ENCODE measurements at places on chromosomes 3 and 15. TPM values are rescaled to one million over a fixed set of nuclear protein-coding genes. Genes with fewer than 3 reads are reported as not detected.
A peak's percentile ranks its signal among the peaks of the same experiment; 100 is the strongest.

GRCh38 chr3:32960404-32961170 is 9.1 kb downstream of the CCR4 start:
- DNase-seq, result no peak

DNA sequence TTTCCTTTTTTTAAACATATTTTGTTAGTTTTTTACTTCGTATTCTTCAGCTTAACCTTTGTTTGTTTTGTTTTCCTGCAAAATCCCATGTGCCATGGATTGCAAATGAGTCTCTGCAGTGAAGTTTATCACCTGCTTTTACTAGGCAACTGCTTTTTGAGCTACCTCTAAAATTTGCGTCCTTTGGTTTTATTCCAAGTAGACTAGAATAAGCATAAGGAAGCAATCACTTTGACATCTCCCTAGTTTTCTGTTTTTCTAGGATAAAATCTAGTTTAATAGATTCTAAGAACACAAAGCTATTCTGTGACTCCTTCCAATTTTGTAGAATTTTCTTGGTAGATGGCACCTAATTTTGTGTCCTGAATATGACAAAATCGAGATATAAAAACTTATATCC is 1059.2 kb downstream of the OTOL1 start:
- DNase-seq, result no peak

DNA sequence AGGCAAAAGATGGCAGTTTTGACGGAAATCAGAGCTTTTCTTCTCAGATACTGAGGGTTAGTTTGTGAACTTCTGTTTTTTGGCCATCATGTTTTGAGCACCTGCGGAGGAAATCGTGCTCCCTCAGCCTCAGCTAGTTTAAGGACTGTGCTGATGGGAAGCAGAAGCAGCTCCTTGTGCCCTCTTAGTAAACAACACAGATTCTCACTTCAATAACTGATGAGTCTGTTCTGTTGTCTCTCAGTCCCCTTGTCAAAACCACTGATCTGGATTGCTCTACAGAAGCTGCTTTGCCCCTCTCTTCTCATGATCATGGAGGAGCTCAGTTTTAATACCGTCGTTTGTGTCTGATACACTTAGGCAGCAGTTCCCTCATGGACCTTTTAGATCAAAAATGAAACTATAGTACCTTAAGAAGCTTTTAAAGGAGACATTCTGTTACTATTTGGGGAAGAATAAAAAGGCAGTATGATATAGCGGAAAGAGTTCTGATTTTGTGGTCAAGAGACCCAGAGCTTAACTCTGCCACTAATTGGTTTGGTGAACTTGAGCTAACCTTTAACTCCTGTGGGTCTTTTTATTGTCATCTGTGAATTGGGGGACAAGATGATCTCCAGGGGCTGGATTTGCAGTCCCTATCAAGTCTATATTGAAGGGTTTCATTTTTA is 152.6 kb downstream of the BBX start:
- no peak for DNase-seq

DNA sequence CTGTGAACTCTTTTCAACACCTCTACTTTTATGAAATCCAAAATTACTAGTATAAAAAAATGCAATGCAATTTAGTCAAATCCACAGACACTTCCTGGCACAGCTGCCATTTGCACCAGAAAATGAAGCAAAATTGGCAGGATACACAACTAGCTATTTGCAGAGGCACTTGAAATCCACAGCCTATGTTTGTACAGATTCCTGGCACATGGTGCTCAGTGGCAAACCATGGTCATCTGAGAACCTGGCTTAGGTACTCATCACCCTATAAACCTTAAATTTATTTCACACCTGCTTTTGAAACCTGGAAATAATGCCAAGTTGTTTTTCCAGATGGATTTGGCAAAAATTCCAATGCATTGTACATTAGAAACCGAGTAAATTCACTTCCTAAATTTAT is 20.2 kb upstream of the PPM1L start:
- peak; percentile 24 for DNase-seq

DNA sequence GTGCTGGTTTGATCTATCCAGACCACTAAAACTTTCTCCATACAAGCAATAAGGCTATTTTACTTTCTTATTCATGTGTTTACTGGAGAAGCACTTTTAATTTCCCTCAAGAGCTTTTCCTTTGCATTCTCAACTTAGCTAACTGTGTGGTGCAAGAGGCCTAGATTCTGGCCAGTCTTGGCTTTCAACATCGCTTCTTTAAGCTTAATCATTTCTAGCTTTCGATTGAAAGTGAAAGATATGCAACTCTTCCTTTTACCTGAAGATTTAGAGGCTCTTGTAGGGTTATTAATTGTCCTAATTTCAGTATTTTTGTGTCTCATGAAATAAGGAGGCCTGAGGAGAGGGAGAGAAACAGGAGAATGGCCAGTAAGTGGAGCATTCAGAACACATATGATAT is 234.8 kb upstream of the GADL1 start:
- DNase-seq, result no peak

DNA sequence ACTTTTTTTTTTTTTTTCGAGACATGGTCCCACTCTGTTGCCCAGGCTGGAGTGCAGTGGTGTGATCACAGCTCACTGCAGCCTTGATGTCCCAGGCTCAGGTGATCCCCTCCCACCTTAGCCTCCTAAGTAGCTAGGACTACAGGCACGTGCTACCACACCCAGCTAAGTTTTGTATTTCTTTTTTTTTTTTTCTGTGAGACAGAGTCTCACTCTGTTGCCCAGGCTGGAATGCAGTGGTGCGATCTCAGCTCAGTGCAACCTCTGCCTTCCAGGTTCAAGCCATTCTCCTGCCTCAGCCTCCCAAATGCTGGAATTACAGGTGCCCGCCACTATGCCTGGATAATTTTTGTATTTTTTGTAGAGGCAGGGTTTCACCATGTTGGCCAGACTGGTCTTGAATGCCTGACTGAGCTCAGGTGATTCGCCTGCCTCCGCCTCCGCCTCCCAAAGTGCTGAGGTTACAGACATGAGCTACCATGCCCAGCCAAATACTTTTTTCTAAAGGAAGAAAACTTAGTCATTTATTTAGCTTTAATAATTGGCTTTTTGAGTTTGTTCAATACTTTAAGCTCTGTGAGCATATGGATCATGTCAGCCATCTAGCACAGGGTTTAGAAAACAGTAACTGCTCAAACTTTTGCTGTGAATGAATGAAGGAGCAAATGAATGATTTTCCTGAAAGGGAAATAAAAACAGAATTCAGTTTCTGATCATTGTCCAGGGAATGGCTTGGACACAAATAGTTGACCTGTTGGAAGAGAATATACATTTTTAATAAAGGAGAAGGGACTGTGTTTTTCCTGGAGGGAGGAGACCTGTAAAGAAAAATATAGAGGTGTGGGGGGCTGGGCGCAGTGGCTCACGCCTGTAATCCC is 26.0 kb downstream of the UBE2E1 start:
- DNase-seq, result no peak

Gene RGMA
- 2.6 TPM for total RNA-seq

Gene CPNE4
- not detected for total RNA-seq

Gene MYZAP
- 0.06 TPM for total RNA-seq

Gene TRPM1
- 3.2 TPM for total RNA-seq

Gene LRRC34
- not detected for total RNA-seq

Gene RTP4
- not detected for total RNA-seq

DNA sequence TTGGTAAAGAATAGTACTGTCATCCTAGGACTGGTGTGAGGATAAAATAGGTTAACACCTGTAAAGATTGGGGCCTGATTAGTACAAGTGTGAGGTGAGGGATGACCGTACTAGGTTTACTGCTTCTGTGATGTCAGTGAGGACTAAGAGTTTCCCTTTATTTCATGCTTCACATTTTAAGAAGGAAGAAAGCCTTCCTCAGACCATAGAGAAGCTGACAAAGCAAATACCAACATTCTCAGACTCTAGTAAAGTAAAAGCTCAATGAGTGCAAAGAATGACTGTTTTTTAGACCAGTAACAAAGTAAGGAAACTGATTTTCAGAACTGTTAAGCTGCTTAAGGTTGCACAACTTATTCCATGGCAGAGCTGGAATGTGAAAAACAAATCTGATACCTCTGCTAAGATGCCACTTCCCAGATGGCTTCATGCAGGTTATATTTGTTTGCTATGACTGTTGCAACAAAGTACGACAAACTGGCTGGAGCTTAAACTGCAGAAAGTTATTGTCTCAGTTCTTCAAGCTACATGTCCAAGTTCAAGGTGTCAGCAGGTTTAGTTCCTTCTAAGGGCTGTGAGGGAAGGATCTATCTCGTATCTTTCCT is 354.9 kb downstream of the RSL24D1 start:
- DNase-seq, result no peak

GRCh38 chr3:134677987-134678308 is 27.1 kb upstream of the KY start:
- peak; percentile 35 for DNase-seq

DNA sequence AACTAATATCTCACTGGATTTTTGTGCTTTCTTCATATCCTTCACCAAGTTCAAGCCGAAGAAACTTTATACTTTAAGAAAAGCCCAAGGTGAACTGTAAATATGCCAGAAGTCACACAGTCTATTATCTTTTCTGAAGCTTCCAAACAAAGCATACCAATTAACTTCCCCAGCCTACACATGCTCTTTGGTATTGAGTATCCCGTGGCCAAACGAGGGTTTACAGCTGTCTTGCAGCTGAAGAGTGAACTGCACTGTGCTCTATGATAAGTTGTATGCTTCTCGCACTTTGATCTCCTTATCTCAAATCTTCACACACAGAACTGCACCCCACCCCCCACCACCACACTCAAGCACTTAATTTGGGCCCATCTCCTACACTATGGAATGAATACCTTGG is 215.6 kb upstream of the VEPH1 start:
- no peak for DNase-seq

Gene APOD
- total RNA-seq, result 2.9 TPM

DNA sequence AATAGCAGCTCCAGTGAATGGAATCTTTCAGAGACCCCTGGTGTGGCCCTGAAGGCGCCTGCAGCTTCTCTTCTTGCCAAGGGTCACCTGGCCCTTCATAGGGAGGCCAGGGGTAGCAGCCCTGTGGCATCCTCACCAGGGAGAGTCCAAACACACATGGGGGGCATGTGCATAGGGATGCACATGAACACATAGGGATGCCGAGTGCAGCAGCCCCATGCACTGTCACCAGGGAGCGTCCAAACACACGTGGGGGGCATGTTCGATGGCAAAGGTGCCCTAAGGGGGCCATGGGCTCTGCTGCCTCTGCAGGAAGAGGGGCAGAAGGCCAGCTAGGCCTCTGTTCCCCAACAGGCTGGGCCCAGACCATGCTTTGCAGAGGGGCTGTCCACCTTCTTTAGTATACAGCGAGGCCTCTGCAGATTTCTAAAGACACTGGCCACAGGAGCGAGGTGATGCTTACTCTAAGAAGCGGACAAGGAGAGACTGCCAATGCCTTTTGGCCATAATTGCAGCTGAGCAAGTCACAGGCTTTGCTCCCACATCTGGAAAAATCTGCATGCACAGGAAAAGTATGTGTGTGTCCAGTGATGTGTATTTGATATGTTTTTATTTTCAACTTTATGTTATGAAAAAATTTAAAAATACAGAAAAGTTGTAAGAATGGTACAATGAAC is 21.0 kb downstream of the ANAPC13 start:
- DNase-seq, result no peak

DNA sequence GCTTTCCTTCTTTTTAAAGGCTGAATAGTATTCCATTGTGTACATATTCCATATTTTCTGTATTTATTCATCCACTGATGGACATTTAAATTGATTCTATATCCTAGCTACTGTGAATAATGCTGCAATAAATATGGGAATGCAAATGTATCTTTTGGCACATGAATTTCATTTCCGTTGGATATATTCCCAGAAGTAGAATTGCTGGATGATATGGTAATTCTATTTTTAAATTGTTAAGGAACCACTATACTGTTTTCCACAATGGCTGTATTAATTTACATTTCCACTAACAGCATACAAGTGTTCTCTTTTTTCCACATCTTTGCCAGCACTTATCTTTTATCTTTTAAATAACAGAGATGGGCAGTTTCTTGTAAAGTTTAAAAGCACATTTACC is 302.7 kb downstream of the CTNNB1 start:
- DNase-seq, result no peak

Gene SI
- total RNA-seq, result not detected

Gene OXTR
- 1.1 TPM for total RNA-seq

DNA sequence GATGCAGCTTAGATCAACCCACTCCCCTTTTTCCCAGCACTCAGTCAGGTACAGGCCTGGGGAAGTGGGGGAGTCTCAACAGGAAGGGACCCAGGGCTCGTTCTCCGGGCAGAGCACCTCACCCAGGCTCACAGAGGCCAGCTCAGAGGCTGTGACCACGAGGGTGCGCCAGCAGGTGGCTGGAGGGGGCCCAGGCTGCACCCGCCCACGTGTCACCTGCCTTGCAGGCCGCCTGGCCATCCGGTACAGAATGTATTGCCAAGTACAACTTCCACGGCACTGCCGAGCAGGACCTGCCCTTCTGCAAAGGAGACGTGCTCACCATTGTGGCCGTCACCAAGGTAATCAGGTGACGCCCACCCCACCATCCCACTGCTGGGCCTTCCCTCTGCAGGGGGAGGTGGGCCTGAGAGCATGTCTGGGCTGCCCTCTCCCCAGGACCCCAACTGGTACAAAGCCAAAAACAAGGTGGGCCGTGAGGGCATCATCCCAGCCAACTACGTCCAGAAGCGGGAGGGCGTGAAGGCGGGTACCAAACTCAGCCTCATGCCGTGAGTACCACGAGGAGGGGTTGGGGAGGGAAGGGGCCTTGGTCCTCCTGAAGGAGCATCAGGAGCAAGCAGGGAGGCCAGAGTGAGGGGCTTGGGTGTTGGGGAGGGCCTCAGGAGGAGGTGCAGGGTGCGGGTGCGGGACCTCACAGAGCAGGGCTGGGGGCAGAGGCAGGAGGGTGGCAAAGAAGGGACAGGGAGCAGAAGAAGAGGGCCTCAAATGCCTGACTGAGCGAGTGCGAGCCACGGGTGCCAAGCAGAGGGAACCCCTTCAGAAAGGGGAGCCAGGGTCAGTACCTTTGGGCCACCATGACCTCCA is 14.0 kb upstream of the LMAN1L start:
- peak; percentile 91 for DNase-seq

DNA sequence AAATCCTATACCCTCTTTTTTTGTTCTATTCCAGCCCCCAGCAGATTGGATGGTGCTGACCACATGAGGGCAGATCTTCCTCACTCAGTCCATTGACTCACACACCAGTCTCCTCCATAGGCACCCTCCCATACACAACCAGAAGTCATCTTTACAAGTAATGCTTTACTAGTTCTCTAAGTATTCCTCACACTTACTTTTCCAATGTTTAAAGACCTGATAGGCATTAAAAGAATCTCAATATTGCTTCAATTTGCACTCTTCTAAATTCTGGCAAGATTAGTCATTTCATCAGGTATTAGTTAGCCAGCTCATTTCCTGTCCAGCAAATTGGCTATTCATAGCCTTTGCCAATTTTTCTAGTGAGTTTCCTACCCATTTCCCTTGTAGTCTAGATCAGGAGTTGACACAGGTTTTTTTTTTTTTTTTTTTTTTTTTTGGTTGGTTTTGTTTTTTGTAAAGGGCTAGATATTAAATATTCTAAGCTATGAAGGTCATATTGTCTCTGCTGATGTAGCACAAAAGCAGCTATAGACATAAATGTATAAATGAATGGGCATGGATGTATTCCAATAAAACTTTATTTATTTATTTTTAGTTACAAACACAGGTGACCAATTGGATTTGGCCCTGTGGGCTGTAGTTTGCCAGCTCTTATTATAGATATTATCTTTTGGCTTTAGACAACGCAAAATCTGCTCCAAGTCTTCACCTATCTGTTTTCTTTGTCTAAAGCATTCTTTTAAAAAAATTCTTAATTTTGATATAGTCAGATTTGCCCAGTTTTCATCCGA is 76.1 kb downstream of the ABHD5 start:
- DNase-seq, result no peak

Gene BHLHE40
- total RNA-seq, result 6.6 TPM

- DNase-seq, result peak; percentile 54
Observed at GRCh38 chr3:192916371-192917027, 1.2 kb downstream of the MB21D2 start.

- DNase-seq, result no peak
Observed at GRCh38 chr3:185131602-185132256, 21.1 kb downstream of the C3orf70 start.
